MM.1S (cell line): ENCODE measurements at places on chromosomes 2 and 18.
A peak's percentile ranks its signal among the peaks of the same experiment; 100 is the strongest.

- no peaks in the 10 kb centered on the region for H3K27me3 ChIP-seq
- DNase-seq, result no peak
- no peak overlapping the region for H3K27ac ChIP-seq
- no peak overlapping the region for H3K4me3 ChIP-seq
- no peaks in the 10 kb centered on the region for H3K36me3 ChIP-seq
These were observed 86.9 kb downstream of the SESTD1 start for GRCh38 chr2:179177694-179178093.

DNA sequence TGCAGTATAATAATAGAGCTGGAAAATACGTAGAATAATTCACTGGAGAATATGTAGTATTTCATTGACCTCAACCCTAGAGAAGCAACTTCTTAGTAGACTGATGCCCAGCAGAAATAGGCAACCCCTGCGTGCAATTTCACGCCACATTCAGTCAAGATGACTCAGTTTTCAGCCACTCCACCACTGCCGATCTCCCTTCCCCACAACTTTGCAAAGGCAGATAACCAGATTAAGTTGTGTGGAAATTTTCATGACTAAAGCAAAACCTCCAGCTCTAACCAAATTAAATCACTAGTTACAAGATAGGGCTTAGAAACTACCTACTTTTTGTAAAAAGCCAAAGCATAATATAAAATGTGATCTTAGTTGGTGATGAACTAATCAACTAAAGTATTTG is 63.3 kb upstream of the STK17B start:
- H3K36me3 ChIP-seq, result no peaks in the 10 kb centered on the region
- no peak for DNase-seq
- H3K27ac ChIP-seq, result peak overlapping the region; percentile 86; the same call in 1 of the 2 replicates
- no peak overlapping the region for H3K4me3 ChIP-seq
- H3K4me1 ChIP-seq, result peaks cover 41% of the 10 kb centered on the region

DNA sequence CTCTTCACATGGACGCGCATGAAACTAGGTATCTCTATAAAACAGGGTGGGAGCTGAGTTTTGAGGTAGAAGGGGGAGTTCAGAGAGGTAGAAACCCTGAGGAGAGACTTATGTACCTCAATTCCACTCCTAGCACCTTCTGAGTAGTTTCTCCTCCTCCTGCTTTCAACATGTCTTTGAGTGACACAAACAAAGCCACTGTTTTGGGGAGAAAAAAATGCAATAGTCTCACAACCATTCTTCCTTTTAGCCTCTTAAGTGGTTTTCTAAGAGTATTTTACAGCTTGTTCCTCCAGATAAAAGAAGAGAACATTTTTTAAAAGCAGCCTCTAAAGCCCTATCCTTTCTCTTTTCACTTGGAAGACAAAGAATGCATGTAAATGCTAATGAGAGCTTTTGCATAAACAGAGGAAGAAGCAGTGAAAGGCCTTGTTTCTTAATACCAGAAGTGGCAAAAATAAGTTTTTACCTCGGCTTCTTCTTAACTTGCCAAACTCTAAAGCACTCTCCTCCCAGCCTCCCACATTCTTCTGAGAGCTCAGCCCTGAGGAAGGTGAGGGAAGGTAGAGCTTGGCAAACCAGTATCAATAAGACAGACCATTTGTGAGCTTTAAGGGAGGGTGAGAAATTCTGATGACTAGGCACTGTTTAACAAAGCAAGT is 1304.4 kb upstream of the ACVR2A start:
- no peaks in the 10 kb centered on the region for H3K4me1 ChIP-seq
- no peaks in the 10 kb centered on the region for H3K36me3 ChIP-seq
- H3K27me3 ChIP-seq, result no peaks in the 10 kb centered on the region
- H3K4me3 ChIP-seq, result no peak overlapping the region

DNA sequence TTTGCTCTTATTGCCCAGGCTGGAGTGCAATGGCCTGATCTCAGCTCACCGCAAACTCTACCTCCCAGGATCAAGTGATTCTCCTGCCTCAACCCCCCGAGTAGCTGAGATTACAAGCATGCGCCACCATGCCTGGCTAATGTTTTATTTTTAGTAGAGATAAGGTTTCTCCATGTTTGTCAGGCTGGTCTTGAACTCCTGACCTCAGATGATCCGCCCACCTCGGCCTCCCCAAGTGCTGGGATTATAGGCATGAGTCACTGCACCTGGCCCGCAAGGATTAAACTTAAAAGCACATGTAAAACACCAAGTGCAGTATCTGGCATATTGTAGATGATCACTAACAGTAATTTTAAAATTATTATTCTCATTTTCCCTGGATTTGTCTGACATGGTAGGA is 72.9 kb downstream of the C1QL2 start:
- H3K36me3 ChIP-seq, result no peaks in the 10 kb centered on the region
- no peak overlapping the region for H3K4me3 ChIP-seq
- no peak for DNase-seq
- no peak overlapping the region for H3K27ac ChIP-seq
- no peaks in the 10 kb centered on the region for H3K4me1 ChIP-seq

DNA sequence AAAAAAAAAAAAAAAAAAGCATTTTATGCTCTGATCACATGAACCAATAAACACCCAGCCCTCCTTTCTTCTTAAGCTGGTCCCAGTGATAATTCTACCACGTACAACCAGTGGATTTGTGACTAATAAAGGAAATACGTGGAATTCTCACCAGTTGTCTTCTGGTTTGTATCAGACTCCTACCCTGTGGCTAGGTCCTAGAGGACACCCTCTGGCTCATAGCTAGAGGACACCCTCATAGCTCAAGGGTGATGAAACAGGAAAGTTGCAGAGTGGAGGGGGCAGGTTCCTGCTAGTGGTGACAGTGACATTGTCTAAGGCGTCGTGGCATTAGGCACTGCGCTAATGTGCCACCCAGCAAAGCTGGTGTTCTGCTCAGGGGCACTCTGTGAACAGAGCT is 167.8 kb downstream of the BCL11A start:
- H3K27ac ChIP-seq, result no peak overlapping the region
- DNase-seq, result no peak
- no peaks in the 10 kb centered on the region for H3K36me3 ChIP-seq
- no peak overlapping the region for H3K4me3 ChIP-seq

GRCh38 chr2:216445501-216445900 is 33.2 kb downstream of the SMARCAL1 start:
- no peaks in the 10 kb centered on the region for H3K36me3 ChIP-seq
- DNase-seq, result no peak
- no peaks in the 10 kb centered on the region for H3K4me1 ChIP-seq
- no peaks in the 10 kb centered on the region for H3K27me3 ChIP-seq
- H3K4me3 ChIP-seq, result no peak overlapping the region

DNA sequence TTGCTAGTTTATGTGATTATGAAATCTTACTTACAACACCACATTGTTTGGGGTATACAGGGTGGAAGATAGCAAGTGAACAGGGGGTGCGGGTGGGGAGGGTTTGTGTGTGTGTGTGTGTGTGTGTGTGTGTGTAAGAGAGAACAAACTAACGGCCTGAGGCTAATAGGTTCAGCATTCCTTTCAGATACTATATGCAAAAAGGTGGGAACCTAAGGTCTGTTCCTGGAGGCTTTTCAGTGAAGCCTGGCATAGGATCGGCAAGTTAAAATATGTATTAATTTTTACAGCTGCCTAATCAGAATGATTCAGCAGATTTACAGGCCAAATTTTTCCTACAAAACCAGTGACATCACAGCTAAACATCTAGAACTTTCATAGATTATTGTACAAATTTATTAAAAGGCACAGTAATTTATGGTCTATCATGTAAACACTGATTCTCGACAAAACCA is 7.6 kb upstream of the SPDYA start:
- peaks cover 9% of the 10 kb centered on the region for H3K36me3 ChIP-seq
- no peak for DNase-seq
- H3K4me3 ChIP-seq, result no peak overlapping the region
- no peak overlapping the region for H3K27ac ChIP-seq
- H3K4me1 ChIP-seq, result no peaks in the 10 kb centered on the region
- no peaks in the 10 kb centered on the region for H3K27me3 ChIP-seq

DNA sequence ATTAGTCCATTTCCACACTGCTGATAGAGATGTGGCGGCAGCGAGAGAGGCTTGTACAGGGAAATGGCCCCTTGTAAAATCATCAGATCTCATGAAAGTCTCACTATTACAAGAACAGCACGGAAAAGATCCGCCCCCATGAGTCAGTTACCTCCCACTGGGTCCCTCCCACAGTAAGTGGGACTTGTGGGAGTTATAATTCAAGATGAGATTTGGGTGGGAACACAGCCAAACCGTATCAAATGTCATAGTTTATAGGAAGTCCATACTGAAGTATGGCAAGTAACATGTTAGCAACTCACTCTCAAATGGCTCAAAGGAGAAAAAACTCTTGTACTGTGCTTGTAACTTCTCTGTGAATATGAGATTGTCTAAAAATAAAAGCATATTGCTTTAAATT is 56.1 kb downstream of the FARP2 start:
- no peaks in the 10 kb centered on the region for H3K27me3 ChIP-seq
- H3K4me3 ChIP-seq, result no peak overlapping the region
- 0 out of 2 replicates have a peak, but pooled peaks cover 2% of the 10 kb centered on the region for H3K36me3 ChIP-seq
- DNase-seq, result no peak

DNA sequence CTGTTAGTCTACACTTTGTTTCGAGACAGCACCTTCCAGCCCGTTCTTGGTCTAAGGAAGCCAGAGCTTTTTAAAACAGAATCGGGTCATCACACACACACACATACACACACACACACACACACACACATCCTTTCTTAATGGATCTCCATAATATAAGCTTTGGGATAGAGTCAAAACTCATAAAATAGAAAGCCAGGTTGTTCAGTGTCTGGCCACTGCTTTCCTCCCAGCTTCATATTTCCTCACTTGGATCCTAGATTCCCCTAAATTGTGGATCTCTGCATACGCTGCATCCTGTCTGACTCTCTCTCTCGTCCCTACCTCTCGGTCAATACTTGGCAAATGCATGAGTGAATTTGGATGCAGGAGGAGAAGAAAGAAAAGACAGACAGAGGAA is 120.5 kb upstream of the SLC14A2 start:
- no peak for DNase-seq
- H3K36me3 ChIP-seq, result no peaks in the 10 kb centered on the region
- no peak overlapping the region for H3K4me3 ChIP-seq
- peaks cover 5% of the 10 kb centered on the region for H3K4me1 ChIP-seq

DNA sequence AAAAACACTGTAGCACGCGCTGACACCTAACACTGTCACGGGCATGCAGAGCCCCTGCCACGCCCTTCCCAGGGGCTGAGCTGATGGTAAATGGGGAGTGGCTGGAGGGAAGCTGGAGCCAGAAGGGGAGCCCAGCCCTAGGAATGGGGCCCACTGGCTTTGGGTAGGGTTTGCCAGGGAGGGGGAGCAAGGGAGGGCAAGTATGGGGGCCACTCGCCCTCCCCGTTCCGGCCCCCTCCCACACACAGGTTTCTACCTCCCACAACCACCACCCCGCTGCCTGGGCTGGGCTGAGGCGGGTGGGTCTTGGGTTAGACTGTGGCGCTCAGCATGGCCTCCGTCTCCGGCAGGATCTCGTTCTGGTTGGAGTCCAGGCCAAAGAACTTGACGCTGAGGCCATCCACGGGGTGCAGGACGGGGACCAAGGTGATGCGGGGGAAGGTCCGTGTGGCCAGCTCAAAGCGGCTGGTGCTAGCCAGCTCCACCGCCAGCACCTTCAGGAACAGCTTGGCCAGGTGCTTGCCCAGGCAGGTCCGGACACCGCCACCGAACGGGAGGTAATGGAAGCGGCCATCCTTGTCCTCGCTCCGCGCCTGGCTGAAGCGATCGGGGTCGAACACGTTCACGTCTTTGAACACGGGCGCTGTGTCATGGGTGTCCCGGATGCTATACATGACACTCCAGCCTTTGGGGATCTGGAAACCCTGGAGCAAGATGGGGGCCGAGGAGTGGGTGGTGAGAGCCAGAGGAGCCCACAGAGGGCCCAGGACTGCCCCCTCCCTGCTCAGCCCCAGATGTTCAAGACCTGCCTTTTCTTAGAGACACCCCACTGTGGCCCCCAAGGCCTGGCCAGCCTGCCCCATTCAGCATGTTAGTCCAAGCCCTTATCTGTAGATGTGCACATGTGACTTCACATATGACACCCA is 15.5 kb downstream of the CYP26B1 start:
- H3K36me3 ChIP-seq, result no peaks in the 10 kb centered on the region
- H3K27ac ChIP-seq, result no peak overlapping the region
- H3K27me3 ChIP-seq, result no peaks in the 10 kb centered on the region
- no peak overlapping the region for H3K4me3 ChIP-seq
- no peaks in the 10 kb centered on the region for H3K4me1 ChIP-seq
- DNase-seq, result no peak
